ENCODE measurements at places on chromosomes 3 and 15.

- peak; percentile 47 for DNase-seq
These were observed 8.7 kb downstream of the SRP14 start for GRCh38 chr15:40029979-40030893.

DNA sequence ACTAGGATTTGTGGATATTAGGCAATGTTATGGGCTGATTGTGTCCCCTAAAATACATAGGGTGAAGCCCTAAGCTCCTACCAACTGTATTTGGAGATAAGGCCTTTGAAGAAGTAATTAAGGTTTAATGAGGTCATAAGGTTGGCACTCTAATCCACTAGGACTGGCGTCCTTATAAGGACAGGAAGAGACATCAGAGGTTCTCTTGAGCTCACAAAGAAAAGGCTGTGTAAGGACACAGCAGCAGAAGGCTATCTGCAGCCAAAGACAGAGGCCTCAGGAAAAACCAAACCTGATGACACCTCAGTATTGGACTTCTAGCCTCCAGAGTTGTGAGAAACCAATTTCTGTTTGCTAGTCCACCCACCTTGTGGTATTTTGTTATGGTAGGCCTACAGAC, 416.7 kb downstream of the ZBTB20 start:
- no peak for DNase-seq

- DNase-seq = no peak
These were observed 198.1 kb downstream of the NEK10 start for GRCh38 chr3:27171113-27171512.

- no peak for DNase-seq
These were observed 6.2 kb upstream of the LXN start for GRCh38 chr3:158678687-158679086.

GRCh38 chr15:73695773-73696640, 11.8 kb downstream of the CD276 start:
- no peak for DNase-seq

GRCh38 chr15:48096813-48097212, 24.0 kb upstream of the SLC24A5 start:
- no peak for DNase-seq
